ENCODE measurements at places on chromosomes 7 and 10. TPM values are rescaled to one million over a fixed set of nuclear protein-coding genes. Genes with fewer than 3 reads are reported as not detected.

CRHR2 gene
- not detected for polyA plus RNA-seq

GNA12 gene
- polyA plus RNA-seq: 13.2 TPM

GPR158 gene
- 0.19 TPM for polyA plus RNA-seq

GPR26 gene
- not detected for polyA plus RNA-seq
